NCI-H146 (cell line): ENCODE measurements at places on chromosomes 1 and 21.

- no peak for DNase-seq
Observed at GRCh38 chr1:198234520-198235251, 77.9 kb downstream of the NEK7 start.

- no peak for DNase-seq
Observed at GRCh38 chr1:43957407-43958040, 10.8 kb downstream of the IPO13 start.

DNA sequence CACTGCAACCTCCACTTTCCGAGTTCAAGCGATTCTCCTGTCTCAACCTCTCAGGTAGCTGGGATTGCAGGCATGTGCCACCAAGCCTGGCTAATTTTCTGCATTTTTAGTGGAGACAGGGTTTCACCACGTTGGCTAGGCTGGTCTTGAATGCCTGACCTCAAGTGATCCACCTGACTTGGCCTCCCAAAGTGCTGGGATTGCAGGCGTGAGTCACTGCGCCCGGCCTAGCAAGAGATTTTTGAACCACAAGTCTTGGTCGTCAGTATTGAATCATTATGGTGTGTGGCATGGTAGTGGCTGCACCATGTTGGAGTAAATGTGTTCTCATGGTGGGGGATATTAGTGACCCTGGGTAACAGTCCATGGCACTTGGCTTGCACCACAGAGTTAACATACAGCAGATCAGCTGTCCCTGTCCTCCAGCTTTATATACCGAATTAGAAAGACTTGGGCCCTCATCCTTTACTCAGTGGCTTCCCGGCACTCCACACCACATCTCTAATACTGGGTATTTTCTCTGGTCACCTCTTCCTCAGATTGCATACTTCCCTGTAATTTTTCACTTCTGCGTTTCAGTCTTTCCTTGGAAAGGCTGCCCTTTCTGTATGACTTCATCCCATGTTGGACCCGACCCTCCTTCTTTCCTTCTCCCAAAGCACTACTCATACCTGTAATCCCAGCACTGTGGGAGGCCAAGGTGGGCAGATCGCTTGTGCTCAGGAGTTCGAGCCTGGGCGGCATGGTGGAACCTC lies 25.1 kb downstream of the AK4 start:
- DNase-seq: no peak

GRCh38 chr1:99082366-99082765 lies 77.7 kb upstream of the PLPPR5 start:
- DNase-seq: no peak
